ENCODE measurements at places on chromosomes 1 and 21.
A peak's percentile ranks its signal among the peaks of the same experiment; 100 is the strongest.

- ATAC-seq = no peak
Measured at GRCh38 chr1:182087719-182088350, 26.3 kb upstream of the ZNF648 start.

- ATAC-seq = no peak
Measured at GRCh38 chr1:234238060-234238459, 135.2 kb upstream of the COA6 start.

GRCh38 chr1:161209790-161210409 is 5.2 kb upstream of the FCER1G start:
- ATAC-seq = peak; percentile 80

- ATAC-seq = no peak
Measured at GRCh38 chr21:32044205-32045180, 171.7 kb downstream of the HUNK start.

- ATAC-seq = no peak
Measured at GRCh38 chr21:36626791-36627190, 72.1 kb upstream of the SIM2 start.

DNA sequence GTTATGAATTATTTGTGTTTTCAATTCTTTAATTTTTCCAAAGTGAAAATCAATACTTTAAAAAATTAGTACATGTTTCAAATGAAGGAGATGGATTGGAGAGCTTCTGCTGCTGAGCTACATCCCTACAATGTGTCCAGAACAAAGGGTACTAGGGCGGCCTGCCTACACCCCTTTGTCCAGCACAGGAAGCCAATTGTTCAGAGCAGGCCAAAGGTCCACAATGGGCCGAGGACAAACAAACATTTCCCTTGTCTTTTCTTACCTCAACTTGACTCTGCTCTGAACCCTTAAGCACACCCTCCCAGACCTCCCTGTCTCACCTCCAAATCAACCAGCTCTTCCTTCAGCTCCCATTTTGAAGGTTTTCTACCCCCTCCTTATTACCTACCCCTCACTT is 39.4 kb upstream of the CAMK1G start:
- no peak for ATAC-seq

GRCh38 chr1:179510038-179510437 is 65.7 kb downstream of the NPHS2 start:
- peak; percentile 95 for ATAC-seq

Data from stimulated activated memory B cell treated with anti-CD40 and anti-IgM and Interleukin-4, amounts not matched to agents 10 μg/mL and 1 μg/mL and 100 μg/mL, for 72 hours (primary cell).